ENCODE measurements at places on chromosomes 5 and 9. TPM values are rescaled to one million over a fixed set of nuclear protein-coding genes. Genes with fewer than 3 reads are reported as not detected.

The LRSAM1 gene
- total RNA-seq = 15.0 TPM

The RASGEF1C gene
- 0.90 TPM for total RNA-seq

The IFNK gene
- not detected for total RNA-seq

The GARIN3 gene
- total RNA-seq = not detected

The TAF11L5 gene
- total RNA-seq = not detected

The CARTPT gene
- total RNA-seq = not detected

- H3K4me3 ChIP-seq = no peak overlapping the region
- no peaks in the 10 kb centered on the region for H3K4me1 ChIP-seq
- no peak overlapping the region for H3K27ac ChIP-seq
Measured at GRCh38 chr9:94110821-94111252, 26.6 kb downstream of the PTPDC1 start.

GRCh38 chr9:2697492-2697891 lies 19.8 kb upstream of the KCNV2 start:
- H3K4me1 ChIP-seq = peaks cover 4% of the 10 kb centered on the region
- no peak overlapping the region for H3K4me3 ChIP-seq
- H3K36me3 ChIP-seq = no peaks in the 10 kb centered on the region

DNA sequence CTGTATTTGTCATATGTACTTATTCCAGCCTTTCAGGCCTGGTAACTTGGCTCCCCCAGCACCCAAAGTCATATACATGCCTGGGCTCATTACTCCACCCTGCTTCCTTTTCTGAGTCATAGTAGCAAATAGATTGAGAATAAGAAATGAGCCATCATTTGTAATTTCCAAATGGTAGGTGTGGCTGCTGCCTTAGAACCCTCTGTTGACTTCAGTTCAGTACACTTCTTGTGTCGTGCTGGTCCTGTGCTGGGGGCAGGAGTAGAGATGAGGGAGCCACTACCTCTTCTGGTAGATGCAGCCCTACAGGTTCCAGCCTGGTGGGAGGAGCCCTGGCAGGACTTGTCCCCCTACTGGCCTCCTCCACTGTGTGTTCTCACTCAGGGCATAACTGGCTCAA lies 11.1 kb downstream of the GM2A start:
- H3K27ac ChIP-seq = no peak overlapping the region
- H3K27me3 ChIP-seq = no peaks in the 10 kb centered on the region
- H3K36me3 ChIP-seq = peaks cover 13% of the 10 kb centered on the region
- no peak overlapping the region for H3K4me3 ChIP-seq

DNA sequence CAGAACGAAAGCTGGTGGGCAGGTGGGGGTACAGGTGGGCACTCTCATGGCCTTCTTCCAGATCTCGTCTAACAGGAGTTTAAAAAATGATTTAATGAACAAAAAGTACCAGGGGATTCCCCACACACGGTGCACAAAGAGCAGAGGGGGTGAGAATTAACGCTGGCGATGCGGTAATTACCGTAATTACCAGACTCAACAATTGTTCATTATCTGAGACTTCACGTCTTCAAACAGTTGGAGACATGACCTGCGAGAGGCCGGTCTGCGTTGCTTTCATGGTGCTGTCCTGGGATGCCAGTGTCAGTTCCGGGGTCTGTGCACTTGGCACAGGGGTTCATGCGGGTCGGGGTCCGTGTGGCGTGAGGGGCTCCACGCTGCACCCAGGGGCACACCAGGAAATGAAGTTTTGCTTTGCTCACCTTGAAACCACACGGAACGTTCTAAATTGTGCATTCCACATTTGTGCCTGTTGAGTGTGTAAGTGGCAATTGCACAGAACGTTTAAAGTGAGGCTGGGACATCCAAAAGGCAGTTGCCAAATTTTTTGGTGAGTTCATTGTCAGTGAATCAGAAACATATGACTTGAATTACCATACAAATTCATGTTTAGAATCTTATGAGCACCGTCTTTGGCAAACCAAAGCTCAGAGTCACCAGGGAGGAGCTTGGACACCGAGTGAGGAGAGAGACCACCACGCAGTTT lies 256.4 kb upstream of the IRX1 start:
- no peaks in the 10 kb centered on the region for H3K36me3 ChIP-seq
- no peak overlapping the region for H3K4me3 ChIP-seq
- H3K27me3 ChIP-seq = no peaks in the 10 kb centered on the region
- no peak overlapping the region for H3K27ac ChIP-seq

GRCh38 chr5:65919773-65920172 lies 6.6 kb upstream of the ERBIN start:
- H3K4me1 ChIP-seq = no peaks in the 10 kb centered on the region
- no peak for DNase-seq
- H3K27ac ChIP-seq = no peak overlapping the region
- no peak overlapping the region for H3K4me3 ChIP-seq
- peaks cover 2% of the 10 kb centered on the region for H3K27me3 ChIP-seq
- H3K36me3 ChIP-seq = no peaks in the 10 kb centered on the region

DNA sequence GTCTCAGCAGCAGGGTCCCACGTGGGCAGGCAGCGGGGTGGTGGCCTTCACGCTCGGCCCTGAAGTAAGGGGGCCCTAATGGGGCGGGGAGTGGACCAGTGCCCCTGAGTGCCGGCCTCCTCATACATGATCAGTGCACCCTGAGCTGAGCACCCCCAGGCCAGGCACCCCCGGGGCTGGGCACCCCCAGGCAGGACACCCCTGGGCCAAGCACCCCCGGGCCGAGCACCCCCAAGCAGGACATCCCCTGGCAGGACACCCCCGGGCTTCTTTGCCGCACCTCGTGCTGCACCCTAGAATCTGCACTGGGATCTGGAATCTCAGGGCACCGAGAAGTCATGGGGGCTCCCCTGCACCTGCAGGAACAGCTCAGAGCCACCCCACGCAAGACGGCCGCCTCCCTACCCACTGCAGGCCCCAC lies 51.4 kb downstream of the EXD3 start:
- H3K4me3 ChIP-seq = no peak overlapping the region
- DNase-seq = no peak
- no peaks in the 10 kb centered on the region for H3K27me3 ChIP-seq
- H3K36me3 ChIP-seq = no peaks in the 10 kb centered on the region

DNA sequence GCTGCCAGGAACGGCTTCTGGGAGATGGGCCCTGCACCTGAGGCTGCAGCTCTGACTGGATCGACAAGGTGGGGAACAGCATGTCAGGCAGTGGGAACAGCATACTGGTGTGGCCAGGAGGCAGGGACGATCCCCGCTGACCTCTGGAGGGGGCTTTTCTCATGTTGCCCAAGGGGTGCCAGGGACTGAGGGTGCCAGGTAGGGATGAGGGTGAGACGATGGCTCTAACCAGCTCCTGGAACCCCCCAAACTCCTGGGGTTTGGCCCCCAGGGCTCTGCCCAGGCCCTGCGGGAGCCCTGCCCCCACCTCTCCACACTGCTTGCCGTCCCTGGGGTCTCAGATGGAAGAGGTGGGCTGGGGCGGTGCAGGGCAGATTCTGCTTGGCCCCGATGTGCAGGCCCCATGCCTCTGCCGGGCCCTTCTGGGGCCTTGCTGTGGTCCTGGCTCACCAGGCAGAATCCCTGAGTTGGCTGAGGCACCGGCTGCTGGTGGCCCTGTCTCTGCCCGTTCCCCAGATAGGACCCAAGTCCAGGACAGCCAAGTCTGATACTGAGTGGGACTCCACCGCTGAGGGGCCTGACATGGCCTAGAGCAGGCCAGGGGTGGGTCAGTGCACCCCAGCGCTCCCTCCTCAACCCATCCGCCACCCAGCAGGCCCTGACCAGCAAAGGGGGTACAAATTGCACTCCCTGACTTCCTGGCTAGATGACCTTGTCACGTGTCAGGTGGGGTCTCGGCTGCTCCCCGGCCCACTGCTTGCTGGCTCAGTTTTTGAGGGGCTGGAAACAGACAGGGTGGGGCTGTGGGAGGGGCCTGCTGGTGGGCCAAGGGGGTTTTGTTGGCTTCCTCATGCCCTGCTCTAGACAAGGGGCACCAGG lies 28.4 kb upstream of the RNF130 start:
- no peaks in the 10 kb centered on the region for H3K27me3 ChIP-seq
- no peak for DNase-seq
- peaks cover 11% of the 10 kb centered on the region for H3K36me3 ChIP-seq
- H3K4me1 ChIP-seq = no peaks in the 10 kb centered on the region
- H3K4me3 ChIP-seq = no peak overlapping the region

DNA sequence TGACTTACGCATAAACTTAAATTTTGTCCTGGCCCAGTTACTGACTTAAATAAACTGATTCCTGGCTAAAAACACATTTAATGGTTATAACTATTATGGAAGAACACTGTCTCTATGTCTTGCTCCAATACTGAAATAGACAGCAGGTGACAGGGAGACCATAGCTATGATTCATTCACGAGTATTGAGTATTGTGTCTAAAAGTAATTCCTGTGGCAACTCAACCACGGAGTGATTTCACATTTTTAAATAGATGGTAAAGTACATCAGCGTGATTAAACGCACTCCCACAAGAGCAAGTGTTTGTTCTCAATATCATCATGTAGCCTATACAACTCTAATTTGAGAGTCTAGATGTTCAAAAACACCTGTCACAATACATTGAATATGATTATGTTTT lies 35.9 kb upstream of the PCSK1 start:
- H3K27me3 ChIP-seq = no peaks in the 10 kb centered on the region
- no peak for DNase-seq
- no peak overlapping the region for H3K4me3 ChIP-seq
- no peak overlapping the region for H3K27ac ChIP-seq
- H3K36me3 ChIP-seq = no peaks in the 10 kb centered on the region
- peaks cover 3% of the 10 kb centered on the region for H3K4me1 ChIP-seq
